ENCODE measurements at places on chromosomes 3 and 15.

DNA sequence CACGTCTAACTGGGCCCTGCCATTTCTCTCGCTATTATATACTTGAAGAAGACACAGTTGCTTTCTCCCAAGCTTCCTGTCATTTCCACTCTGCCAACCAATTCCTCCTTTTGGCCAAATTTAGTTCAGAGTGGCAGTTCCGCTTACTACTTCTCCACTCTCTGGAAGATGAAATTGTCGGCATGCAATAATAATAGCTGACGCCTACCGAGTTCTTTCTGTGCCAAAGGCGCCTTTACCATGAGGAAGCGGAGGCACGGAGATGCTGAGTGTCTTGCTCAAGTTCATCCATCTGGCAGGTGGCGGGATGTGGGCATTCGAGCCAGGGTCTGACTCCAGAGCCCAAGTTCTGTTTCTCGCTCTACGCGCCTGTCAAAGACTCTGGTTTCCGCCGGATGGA is 14.6 kb upstream of the NRROS start:
- DNase-seq: no peak

- DNase-seq: no peak
Observed at GRCh38 chr15:88918738-88919137, 5.6 kb upstream of the MFGE8 start.

GRCh38 chr15:72265031-72265430 is 7.3 kb downstream of the PARP6 start:
- no peak for DNase-seq

DNA sequence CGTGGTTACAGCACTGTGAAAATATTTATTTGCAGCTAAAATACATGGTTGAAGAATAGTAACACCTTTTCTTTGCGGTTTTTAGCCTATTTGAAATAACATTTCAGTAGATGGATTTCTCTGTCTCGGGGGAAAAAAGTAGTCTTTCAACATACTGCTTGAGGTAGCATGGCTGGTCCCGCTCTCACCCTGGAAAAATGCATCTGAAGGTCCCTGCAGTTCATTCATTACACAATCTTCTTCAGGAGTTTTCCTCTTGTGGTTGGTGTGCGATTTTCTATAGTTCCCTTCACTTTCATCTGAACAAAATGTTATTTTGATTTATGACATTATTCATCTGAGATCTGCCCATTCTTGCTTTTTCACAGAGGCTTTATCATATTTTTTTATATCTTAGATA is 75.9 kb downstream of the STRIT1 start:
- DNase-seq: no peak

GRCh38 chr15:101600035-101600434 is 52.1 kb downstream of the TM2D3 start:
- DNase-seq: no peak

- DNase-seq: no peak
Observed at GRCh38 chr3:53677413-53677812, 168.8 kb downstream of the CHDH start.

DNA sequence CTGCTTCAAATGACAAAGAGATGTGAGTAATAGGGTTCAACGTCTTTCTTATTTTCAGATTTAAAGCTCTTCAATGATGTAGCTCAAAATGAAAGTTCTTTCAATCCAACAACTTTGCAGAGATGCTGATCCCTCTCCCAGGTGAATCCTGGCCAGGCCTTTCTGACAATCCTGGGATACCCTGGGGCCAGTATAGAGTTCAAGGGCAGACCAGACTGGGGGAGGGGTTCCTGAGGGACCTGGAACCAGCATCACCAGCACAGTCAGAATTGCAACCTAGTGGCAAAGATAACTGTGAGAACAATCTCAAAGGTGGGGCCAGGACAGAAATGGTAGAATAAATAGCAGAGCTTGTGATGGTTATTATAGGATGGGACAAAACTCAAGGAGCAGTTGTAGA is 19.7 kb upstream of the NCK1 start:
- no peak for DNase-seq

DNA sequence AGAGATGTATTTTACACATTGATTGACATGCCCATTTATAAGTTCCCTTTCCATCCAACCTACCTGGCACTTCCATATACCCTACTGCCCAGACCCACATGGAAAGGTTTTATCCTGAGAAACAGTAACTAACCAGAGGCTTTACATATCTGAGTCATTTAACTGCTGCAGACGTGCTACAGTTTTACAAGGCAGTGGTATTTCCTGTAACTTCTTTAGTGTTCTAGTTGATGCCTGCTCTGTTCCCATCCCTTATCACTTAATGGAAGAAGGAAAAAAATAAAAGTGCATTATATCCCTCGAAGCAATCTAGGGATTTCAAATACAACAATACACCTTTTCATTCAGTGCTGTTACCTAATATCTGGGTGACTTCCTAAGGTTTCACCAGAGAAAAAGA is 107.1 kb downstream of the TMCO5A start:
- DNase-seq: no peak

DNA sequence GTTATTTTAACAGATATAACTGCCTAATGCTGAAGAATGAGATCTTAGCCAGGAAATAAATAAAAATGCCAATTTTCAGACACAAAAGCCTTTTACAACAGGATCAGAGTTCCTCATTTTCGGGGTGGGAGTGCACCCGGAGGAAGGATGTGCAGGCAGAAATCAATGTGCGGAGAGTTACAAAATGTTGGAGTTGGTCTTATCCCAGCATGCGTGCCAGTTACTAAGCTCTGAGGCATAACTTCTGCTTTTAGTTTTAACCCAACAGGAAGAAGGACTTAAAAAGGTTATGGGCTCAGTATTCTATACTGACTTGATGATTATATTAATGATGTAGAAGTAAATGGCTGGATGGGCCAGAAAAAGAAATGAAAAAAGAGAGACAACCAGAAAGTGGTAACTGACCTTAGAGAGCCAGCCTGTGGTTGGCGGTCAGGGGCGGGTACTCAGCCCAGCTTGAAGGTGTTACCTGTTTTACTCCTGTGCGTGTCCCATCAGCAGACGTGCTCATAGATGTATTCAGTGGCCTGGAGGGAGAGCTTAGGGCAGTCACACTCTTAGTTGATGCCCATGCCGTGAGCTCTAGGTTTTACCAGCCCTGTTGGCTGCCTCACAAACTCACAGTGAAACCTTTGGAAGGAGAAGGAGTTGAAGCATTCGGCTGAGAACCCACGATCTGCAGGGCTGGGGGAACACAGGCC is 164.7 kb downstream of the SV2B start:
- no peak for DNase-seq

- no peak for DNase-seq
Observed at GRCh38 chr3:47583320-47584075, 4.8 kb upstream of the CSPG5 start.

- DNase-seq: no peak
Observed at GRCh38 chr3:4823986-4824925, 155.0 kb upstream of the BHLHE40 start.

DNA sequence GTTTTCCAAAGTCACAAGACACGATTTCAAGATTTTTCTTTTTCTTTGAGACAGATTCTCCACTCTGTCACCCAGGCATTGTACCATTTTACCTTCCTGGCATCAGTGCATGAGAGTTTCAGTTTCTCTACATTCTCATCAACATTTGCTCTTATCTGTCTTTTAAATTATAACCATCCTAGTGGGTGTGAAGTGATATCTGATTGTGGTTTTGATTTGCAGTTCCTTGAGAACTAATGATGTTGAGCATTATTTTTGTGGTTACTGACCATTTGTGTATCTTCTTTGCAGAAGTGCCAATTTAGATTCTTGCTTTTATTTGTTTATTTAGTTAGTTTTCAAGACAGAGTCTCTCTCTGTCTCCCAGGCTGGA is 41.2 kb downstream of the ADIPOQ start:
- DNase-seq: no peak

GRCh38 chr3:50587373-50587772 is 18.1 kb downstream of the HEMK1 start:
- no peak for DNase-seq

- no peak for DNase-seq
Observed at GRCh38 chr3:23711916-23712494, 93.8 kb upstream of the UBE2E1 start.

DNA sequence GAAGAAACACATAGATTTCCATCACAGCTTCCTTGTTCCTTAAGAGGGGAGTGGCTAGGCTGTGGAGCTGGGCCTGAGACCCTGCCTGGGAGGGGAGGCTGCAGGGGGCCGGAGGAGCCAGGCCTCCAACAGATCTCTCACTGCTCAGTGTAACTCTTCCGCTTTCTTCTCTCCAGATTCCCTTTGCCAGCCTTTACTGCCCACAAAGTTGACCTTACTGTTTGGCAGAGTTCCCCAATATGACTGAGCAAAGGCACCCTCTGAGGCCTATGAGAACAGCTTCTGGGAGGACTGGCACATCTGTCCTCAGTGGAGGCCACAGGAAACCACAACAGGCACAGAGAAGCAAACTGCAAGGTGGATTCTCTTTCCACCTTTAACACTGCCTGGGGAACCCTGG is 38.1 kb downstream of the SLCO2A1 start:
- DNase-seq: no peak

GRCh38 chr3:4988983-4989834 is 10.0 kb downstream of the BHLHE40 start:
- no peak for DNase-seq

DNA sequence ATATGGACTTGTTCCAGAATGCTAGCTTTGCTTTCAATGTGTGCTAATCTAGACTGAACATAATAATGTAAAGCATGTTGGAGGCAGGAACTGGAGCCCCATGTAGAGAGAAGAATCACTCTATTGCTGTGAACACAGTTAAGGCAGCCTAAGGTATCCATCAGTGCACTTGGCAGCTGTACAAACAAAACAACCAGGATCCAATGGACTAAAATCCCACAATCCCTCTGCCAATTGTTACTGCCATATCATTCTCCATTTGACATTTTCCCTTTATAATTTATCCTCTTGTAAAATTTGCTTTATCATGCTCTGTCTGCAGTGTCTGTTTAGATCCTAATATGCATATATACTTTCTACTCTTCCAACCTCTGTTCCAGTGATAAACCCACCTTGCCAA is 756.8 kb upstream of the LMCD1 start:
- no peak for DNase-seq

DNA sequence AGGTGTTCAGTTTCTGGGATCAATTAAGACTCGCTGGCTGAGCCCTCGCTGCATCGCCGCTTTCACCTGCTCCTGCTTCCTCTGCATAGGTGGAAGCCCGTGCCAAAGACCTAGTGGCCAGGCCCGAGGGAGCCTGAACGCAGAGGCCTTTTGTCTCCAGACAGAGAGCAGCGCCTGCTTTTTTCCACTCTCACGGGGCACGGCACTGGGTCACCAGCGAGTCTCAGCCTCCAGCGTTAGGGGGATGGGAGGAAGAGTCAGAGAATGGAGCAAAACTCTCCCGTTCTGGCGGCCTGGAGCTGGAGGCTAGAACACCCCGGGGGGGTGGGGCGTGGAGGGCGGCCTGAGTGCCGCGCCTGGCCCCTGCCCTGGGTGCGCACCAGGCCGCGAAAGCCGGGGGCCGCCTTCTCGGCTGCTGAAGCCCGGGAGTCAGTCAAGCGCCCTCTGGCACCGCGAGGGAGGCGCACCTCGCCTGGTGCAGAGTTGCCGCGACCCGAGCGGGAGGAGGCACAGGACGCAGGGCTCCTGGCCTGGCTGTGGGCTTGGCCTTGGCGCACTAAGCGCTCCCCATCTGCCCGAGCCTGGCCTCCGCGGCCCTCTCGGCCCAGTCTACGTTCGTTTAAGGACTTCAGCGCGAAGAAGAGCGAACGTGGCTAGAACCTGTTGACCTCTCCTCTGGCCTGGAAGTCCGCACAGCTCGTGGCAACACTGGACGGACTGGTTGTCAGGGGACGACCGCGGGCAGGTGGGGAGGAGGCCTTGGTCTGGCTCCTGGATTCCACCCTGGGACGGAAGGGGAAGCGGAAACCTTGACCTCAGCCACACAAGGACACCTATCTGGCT is 21.5 kb downstream of the NR2F2 start:
- DNase-seq: no peak

DNA sequence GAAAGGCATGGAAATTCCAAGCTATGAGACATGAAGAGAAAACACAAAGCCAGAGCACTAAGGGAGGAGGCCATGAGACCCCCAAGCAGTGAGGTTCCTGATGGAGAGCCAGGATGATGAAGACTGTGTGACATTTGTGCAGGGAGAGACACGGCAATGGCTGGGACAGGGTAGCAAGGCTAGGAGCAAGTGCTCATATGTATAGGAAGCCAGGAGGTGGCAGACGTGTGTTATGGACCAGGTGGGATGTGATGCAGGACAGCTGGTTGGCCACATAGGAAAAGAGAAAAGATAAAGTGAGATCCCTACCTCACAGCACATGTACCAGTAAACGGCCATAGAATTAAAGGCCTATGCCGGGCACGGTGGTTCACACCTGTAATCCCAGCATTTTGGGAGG is 112.7 kb downstream of the APBA2 start:
- DNase-seq: no peak

DNA sequence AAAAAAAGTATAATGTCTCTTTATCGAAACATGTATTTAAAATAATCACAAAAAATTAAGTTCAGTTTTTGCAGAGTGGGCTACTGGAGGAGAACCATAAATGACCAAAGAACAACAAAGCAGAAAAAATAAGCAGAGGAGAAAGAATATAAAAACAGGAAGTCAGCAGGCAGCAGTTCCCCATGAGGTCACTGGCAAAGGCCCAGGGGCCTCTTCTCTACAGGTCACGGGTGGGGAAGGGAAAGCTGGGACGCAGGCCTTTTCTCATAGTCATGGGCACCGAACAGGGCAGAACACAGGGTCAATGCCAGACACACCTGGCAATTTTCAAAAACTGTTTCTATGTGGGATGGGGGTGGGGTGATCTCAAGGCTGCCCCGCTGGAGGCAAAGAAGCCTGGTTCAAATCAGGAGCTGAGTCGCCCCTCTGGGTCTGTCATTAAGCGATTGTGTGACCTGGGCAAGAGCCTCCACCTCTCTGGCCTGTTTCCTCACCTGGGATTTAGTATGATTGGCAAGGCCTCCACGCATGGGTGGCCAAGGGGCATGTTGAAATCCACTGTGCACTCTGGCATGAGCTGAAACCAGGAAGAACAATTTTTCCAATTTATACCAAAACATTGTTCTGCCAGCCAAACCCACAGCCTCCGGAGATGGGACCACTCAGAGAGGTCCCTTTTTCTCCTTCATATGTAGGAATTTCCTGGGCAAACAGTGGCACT is 43.8 kb upstream of the UACA start:
- DNase-seq: no peak

- no peak for DNase-seq
Observed at GRCh38 chr15:65631503-65631902, 9.8 kb downstream of the SLC24A1 start.

- no peak for DNase-seq
Observed at GRCh38 chr3:176796371-176796770, 400.9 kb downstream of the TBL1XR1 start.

- DNase-seq: no peak
Observed at GRCh38 chr3:106750092-106750491, 627.1 kb upstream of the CCDC54 start.

- no peak for DNase-seq
Observed at GRCh38 chr3:55488398-55489055, 1.4 kb upstream of the WNT5A start.

Measured in stimulated activated CD4-positive, alpha-beta T cell treated with anti-CD3 and anti-CD28 coated beads, Interleukin-1b, Interleukin-23, amount 100 ng/mL, for 1 hour (primary cell).